ENCODE measurements at places on chromosomes 13 and 19.

- no peak for DNase-seq
These were observed 7.4 kb downstream of the PTH2 start for GRCh38 chr19:49415810-49416200.

DNA sequence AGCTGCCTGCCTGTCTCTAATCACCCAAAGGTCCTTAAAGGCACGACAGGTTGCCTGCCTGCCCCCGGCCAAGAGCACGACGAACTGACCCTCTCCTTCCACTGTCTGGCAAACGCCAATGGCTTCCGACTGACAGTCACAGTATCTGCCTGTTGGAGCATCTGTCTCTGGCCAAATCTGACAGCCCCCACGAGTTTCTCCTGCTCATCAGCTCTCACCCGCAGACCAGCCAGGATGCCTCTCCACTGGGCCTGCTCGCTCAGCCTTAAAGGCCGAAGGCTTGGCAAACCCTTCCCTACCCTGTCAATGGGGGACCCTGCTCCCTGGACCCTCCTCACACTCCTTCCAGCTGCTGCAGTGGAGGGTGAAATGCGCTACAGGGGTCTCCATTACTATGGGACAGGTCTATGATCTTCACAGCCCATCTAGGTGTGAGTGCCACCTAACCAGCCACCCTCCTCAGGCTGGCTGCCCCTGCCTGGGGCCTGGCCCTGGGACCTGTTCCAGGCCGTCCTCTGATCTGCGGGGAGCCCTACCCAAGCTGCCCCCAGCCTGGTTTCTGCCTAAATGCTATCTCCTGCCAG lies 932 bp downstream of the FAM83E start:
- no peak for DNase-seq

DNA sequence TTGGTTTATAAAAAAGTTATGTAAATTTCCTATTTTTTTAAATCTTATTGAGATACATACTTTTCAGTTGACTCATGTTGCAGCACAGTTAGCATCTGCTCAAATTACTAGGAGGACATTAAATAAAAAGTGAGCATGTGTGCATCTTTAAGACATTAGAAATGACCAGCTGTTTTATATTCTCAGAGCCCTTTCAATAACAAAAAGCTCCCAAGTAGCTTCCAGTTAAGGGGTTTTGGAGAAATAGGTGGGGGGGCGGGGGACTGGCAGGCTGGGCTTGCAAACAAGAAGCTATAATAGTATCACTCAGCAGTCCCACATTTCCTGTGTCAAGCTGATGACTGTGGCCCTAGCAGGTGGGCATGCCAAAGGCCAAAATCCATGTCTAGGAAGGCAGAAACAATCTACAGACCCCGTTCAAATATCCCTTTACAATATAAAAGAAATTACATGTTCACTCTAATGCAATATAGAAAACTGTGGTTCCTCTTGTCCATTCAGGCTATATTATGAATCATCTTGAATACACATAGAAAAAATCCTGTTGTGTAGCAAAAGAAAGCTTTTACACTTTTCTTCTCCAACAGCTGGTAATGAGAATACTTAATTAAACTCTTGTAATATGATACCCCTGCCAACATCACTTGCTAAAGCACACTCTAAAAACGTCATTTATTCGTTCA lies 1713.2 kb upstream of the SLC10A2 start:
- DNase-seq = peak; percentile 62

GRCh38 chr19:34994643-34995541 lies 5.2 kb upstream of the GRAMD1A start:
- no peak for DNase-seq

DNA sequence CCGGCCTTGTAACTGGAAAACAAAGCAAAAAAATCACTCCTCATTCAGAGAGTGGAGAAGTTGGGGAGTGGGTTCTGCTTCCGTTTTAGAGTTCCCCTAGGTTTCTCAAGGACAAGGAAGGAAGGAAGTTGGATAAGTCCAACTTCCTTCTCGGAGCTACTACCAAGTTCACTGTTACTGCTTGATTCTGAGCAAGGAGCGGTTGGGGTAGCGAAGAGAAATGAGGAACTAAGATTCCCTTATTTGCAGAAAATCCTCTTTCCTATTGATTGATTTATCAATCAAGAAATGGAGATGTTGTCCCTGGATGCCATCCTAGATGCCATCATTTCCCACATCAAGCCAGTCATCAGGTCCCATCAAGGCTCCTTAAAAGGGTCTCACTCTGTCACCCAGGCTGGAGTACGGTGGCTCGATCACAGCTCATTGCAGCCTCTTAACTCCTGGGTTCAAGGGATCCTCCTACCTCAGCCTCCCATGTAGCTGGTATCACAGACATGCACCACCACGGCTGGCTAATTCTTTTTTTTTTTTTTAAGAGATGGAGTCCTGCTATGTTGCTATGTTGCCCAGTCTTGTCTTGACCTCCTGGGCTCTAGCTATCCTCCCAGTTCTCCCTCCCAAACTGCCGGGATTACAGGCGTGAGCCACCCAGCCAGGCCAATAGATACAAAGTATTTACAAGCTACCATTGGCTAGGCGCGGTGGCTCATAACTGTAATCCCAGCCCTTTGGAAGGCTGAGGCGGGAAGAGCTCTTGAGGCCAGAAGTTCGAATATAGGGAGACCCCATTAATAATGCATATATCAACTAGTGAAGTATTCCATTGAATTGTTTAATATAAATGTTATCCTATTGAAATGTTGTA lies 809 bp upstream of the B9D2 start:
- DNase-seq = no peak

GRCh38 chr13:51618626-51619025 lies 34.4 kb downstream of the WDFY2 start:
- DNase-seq = no peak

DNA sequence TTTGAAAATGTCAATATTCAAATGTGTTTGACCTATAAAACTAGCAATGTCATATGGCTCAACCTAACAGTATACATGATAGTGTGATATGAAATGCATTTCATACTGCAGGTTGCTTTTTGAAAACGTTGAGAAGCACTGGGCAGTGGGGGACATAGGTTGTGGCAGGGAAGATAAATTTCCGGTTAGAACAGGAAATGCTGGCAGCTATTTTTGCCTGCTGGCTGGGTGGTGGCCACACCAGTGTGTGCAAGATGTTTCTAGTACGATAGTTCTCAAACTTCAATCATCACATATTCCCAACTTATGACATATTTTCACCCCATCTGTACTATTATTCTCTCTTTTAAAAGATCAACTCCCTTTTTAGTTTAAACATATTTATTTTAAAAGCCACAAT lies 17.2 kb downstream of the FXYD5 start:
- no peak for DNase-seq

GRCh38 chr19:47226426-47227351 lies 4.3 kb downstream of the BBC3 start:
- DNase-seq = no peak

DNA sequence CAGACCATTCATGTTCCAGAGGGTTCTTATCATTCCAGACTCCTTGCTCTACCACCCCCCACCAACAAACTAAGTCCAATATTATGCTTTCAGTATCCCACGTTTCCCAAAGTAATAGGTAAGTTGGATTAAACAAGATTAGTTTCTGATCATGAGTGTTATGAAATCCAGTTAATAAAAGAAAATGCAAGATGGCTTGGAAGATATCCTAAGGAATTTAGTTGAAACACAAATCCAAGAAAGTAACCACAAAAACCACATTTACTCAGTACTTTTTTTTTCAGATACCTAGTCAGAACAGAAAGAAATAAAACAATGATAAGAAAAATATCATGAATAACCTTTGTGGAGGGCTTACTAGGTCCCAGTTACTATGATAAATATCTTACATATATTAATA lies 119.4 kb upstream of the MIR17HG start:
- DNase-seq = no peak

DNA sequence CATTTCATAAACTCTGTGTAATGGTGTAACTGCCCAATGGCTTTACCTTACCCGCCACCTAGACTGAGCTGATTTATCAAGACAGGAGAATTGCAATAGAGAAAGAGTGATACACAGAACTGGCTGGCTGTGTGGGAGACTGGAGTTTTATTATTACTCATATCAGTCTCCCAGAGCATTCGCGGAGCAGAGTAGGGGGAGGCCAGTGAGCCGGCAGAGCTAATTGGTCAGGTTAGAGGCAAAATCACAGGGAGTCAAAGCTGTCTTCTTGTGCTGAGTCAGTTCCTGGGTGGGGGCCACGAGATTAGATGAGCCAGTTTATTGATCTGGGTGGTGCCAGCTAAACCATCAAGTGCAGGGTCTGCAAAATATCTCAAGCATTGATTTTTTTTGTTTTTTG lies 23.4 kb upstream of the SLITRK1 start:
- DNase-seq = no peak

DNA sequence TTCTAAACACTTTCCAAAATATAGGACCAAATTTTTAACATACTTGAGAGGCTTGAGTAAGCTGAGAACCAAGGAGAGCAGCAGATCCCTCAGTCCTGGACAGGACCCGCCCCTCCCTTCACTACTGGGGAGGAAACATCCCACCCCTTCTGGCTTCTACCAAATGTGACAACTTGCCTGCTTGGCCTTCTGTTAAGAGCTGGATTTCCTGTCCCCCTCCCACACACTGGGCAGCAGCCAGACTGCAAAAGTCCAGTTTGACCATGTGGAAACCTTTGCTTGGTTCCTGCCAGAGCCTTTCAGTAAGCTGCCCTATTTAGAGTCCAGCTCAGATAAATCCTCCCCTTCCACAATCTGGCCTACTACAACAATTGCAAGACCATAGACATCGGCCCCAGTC lies 84.3 kb downstream of the FGF14 start:
- DNase-seq = no peak

DNA sequence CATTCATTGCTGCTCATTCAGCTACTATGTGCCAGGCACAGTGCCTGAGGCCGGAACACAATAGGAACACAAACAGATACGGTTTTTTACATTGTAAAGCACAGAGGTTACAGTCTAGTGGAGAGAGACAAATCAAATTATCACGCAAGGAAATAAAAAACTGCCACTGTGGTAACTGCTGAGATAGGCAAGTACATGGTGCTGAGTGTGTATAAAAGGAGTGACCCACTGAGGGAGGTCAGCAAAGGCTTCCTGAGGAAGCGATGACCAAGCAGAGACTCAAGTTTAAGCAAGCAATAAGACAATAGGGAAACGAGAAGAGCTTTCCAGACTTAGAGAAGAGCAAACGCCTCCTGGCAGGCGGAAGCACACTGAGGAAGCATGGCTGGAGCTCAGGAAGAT lies 56.4 kb downstream of the NUFIP1 start:
- no peak for DNase-seq

- no peak for DNase-seq
These were observed 6.0 kb upstream of the FFAR2 start for GRCh38 chr19:35442091-35442490.

DNA sequence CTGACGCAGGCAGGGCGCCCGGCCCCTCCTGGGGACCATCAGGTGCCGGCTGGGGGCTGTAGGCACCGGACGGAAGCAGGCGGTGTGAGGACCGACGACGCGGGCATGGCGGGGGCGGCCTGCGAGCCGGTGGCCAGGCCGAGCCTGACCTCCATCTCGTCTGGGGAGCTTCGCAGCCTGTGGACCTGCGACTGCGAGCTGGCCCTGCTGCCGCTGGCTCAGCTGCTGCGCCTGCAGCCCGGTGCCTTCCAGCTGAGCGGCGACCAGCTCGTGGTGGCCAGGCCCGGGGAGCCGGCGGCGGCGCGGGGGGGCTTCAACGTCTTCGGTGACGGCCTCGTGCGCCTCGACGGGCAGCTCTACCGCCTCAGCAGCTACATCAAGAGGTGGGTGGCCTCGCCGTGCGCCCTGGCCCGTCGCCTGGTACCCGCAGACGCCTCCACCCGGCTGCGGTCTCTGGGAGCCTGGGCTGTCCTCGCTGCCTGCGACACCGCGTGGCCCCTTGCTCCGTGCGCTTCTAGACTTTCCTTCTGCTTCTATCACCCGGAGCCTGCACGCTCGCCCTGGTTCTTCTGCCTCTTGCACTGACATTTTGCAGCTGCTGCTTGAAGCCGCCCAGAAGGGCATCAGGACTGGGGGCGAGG lies 460 bp downstream of the MEDAG start:
- no peak for DNase-seq

DNA sequence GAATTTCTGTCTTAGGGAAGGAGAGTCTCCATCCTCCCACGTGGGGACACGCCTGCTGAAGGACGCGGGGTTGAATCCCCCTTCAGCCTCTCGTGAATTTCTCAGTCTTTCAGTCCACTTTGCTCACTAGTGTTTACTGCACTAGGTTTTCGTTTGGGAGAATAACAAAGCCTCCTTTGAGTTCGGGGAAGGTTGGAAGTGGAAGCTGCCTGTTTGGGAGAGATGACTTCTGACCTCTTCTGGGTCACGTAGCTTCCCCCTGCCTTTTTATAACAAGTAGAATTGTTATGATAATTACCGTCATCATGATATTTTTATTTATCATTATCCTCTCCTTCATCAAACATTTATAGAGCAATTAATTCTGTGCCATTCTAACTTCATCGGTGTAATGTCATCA lies 60.7 kb downstream of the ATP11A start:
- no peak for DNase-seq

GRCh38 chr19:40139533-40140287 lies 49.0 kb upstream of the ZNF780A start:
- DNase-seq = peak; percentile 17

DNA sequence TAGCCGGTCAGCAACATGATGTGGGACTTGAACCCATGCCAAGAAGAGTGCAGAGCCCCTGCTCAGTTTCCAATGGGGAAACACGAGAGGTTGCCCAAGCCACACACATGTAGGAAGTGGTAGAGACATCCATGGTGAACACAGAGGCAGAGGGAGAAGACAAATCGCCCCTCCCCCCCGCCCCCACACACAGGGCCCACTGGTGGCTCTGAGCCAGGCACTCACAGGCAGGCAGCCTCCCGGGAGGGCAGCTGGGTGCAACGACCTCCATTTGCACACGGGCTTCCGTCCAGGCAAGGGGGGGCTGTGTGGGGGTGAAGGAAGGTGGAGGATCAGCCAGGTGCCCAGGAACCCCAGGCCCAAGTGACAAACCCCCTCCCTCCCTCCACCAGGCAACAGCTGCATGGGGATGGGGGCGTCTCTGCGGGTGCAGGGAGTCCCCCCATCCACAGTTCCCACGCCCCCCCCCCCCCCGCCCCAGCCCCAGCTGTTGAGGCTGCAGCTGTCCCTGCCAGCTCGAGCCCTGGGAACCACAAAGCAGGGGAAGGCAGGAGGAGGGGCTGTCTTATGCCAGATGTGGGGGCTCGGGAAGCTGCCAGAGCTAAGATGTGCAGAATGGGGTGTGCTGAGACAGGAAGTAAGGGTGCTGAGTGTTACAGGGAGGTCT lies 3.4 kb downstream of the NOTCH3 start:
- no peak for DNase-seq

GRCh38 chr13:65339241-65339640 lies 1890.9 kb downstream of the PCDH9 start:
- no peak for DNase-seq
